ENCODE measurements at places on chromosomes 2 and 18.

GRCh38 chr2:222753251-222753824, 81.9 kb downstream of the MOGAT1 start:
- peak; percentile 33 for DNase-seq

DNA sequence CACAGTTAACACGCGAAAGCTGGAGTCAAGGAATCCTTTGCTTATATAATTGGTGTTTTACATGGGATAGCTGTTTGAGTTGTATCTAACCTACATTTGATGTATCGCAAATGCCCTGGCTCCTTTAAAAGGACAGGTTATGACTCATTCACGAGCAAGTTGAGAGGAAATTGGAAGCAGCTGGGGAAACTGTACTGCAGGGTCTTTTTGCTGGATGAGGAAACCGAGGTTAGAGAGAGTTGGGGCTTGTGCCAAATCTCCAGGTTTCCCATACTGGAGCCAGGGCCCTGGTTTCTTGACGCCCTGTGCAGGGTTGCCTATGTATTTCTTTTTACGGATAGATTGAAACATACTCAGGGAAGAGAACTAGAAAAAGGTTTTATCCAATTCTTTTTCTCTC, 60.0 kb upstream of the SPTBN1 start:
- no peak for DNase-seq

- DNase-seq = no peak
Observed at GRCh38 chr2:100884145-100884621, 64.2 kb downstream of the NPAS2 start.

- no peak for DNase-seq
Observed at GRCh38 chr2:128301501-128301966, 17.1 kb downstream of the HS6ST1 start.

- peak; percentile 67 for DNase-seq
Observed at GRCh38 chr2:39871291-39871761, 92.3 kb upstream of the THUMPD2 start.

GRCh38 chr2:160039166-160039903, 23.1 kb downstream of the PLA2R1 start:
- DNase-seq = no peak

DNA sequence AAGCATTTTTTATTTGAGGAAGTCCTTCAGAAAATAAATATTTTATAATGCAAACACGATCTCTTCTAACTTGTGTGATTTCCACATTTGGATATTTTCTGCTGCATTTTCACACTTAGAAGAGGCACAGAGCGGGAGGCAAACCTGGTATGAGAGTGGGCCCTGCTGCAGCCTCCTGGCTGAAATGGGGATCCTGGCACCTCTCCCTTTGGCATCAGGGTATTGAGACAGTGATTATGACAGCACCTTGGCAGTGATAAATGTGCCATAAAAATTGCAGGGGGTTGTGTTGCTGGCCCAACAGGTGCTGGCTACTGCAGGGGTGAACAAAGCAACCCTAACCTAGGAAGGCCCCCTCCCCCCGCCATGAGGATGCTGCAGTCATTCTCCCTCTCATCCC, 128.6 kb downstream of the TSN start:
- DNase-seq = no peak

DNA sequence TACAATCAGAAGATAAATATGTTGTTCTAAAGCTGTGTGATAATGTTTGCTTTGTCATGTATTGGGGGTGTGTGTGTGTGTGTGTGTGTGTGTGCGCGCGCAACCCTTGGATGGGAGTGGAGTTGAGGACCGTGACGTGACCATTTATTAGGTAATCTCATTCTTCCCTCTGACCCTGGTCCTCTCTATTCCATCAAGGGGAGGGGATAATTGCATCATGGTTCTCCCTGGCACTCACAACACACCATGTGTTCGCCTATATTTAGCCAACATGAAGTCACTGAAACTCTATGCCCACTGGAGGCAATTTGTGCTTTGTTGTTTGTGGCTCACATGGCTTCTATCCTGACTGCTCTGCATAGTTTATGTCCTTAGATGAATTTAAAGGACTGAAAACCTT, 79.8 kb upstream of the LRPPRC start:
- no peak for DNase-seq

DNA sequence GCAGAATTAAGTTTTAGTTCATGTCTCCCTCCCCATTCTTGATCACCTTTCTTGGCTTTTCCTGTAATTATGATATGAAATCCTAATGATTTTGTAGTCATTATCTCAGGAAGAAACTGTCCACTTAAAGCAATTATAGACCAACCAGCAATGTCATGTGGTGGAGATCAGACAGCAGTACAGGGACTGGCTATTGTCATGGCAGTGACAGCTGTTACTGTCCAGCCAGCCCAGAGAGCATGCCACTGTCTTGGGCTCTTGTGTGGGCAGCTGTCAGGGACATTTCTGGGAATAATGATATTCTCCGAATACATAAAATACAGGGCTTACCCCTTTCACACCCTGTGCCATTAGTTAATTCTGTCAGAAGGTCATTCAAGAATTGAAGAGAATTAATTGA, 355.3 kb upstream of the RAB12 start:
- peak; percentile 38 for DNase-seq

GRCh38 chr2:58957188-58957840, 716.2 kb upstream of the FANCL start:
- no peak for DNase-seq
